ENCODE measurements at places on chromosomes 1 and 21. TPM values are rescaled to one million over a fixed set of nuclear protein-coding genes. Genes with fewer than 3 reads are reported as not detected.

GRCh38 chr21:15468368-15468767, 261.4 kb upstream of the USP25 start:
- no peak for DNase-seq
- no peaks in the 10 kb centered on the region for H3K36me3 ChIP-seq
- H3K4me1 ChIP-seq = no peaks in the 10 kb centered on the region
- H3K27me3 ChIP-seq = no peaks in the 10 kb centered on the region
- no peak overlapping the region for H3K27ac ChIP-seq

The ZNF697 gene
- total RNA-seq = 1.3 TPM

The S100A3 gene
- total RNA-seq = 0.38 TPM

The ADAMTS5 gene
- 0.52 TPM for total RNA-seq

DNA sequence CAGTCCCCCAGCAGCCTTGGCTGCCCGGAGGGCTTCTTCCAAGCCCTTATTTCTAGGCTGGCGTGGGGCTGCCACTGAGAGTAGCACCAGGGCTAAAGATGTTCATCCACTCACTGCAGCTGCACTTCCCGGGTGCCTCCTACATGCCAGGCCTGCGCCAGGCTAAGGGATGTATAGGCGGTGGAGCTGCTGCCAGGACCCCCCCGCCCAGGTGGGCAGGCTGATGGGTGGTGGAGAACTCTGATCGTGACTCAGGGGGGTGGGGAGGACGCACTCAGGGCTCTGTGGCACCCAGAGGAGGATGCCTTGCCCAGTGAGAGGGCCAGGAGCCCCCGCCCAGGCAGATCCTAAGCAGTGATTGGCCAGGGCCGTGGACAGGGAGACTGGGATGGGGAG, 34.1 kb downstream of the CFAP74 start:
- H3K4me1 ChIP-seq = no peaks in the 10 kb centered on the region
- DNase-seq = no peak
- H3K4me3 ChIP-seq = no peak overlapping the region
- H3K27me3 ChIP-seq = peaks cover 13% of the 10 kb centered on the region

Measured in thymus (tissue), 14 donors.